ENCODE measurements at places on chromosomes 16 and 17. TPM values are rescaled to one million over a fixed set of nuclear protein-coding genes. Genes with fewer than 3 reads are reported as not detected.

The ZNF594 gene
- total RNA-seq, result 25.9 TPM

The ATP6V0D1 gene
- 97.3 TPM for total RNA-seq

DNA sequence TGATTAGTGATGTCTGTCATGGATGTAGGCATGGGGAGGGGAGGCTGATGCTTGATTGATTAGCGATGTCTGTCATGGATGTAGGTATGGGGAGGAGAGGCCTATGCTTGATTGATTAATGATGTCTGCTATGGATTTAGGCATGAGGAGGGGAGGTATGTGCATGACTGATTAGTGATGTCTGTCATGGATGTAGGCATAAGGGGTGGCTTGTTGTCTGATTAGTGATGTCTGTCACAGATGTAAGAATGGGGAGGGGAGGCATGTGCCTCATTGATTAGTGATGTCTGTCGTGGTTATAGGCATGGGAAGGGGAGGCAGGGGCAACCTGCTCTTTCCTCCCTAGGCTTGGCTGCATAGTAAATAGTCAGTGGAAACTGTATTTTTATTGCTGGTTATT is 409.4 kb downstream of the HAPSTR1 start:
- DNase-seq, result no peak

DNA sequence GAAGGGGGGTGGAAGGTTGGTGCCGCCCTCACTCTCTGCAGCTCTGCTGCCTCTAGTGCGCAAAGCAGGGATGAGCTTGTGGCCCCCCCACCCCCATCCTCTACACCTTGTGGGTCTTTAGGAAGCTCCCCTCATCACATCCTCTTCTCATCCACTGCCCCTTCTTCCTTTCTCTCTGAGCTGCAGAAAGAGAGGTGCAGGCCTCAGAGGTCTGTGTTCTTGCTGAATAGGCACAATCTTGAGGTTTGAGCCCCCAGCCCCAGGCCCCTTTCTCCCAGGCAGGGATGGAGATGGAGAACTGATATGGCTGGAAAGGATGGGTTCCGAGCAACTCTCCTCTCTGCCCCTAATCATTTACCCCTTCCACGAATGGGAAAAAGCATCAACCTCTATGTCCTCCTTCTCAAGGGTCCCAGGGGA is 2.6 kb downstream of the CACNA1G start:
- no peak for DNase-seq

DNA sequence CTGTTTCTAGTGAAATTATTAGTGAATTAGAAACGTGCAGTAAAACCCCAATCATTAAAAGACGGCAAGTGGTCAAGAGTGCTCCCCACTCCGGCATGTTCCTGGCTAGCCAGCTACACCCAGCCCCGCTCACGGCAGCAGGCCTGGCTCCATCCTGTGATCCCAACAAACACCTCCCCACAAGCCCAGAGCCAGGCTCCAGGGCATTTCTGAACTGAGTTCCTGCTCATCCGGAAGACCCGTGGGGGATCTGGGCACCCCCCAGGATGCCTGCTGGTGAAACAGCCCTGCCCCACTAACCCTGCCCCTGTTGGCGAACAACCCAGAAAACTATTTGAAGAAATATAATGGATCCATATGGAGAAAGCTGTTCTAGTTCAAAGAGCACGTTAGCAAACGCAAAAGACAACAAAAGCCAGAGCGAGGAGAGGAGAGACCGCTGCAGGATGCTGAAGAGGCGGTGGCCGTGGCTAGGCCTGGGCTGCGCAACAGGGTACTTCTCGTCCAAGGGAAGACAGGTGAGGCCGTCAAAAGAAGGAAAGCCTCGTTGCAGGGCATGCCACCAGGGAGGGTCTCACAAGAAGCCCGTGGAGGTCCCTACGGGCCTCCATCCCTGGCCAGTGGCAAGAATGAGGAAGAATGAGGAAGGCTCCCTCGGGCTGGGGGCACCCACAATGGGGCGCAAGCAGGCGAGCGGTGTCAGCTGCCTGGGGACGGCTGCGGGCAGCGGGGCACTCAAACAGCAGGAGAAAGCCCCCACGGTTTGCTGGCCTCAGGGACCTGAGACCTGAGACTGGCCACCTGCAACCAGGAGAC is 19.2 kb downstream of the SLC16A3 start:
- DNase-seq, result no peak

- DNase-seq, result no peak
Measured at GRCh38 chr17:80498242-80498919, 22.0 kb upstream of the NPTX1 start.

DNA sequence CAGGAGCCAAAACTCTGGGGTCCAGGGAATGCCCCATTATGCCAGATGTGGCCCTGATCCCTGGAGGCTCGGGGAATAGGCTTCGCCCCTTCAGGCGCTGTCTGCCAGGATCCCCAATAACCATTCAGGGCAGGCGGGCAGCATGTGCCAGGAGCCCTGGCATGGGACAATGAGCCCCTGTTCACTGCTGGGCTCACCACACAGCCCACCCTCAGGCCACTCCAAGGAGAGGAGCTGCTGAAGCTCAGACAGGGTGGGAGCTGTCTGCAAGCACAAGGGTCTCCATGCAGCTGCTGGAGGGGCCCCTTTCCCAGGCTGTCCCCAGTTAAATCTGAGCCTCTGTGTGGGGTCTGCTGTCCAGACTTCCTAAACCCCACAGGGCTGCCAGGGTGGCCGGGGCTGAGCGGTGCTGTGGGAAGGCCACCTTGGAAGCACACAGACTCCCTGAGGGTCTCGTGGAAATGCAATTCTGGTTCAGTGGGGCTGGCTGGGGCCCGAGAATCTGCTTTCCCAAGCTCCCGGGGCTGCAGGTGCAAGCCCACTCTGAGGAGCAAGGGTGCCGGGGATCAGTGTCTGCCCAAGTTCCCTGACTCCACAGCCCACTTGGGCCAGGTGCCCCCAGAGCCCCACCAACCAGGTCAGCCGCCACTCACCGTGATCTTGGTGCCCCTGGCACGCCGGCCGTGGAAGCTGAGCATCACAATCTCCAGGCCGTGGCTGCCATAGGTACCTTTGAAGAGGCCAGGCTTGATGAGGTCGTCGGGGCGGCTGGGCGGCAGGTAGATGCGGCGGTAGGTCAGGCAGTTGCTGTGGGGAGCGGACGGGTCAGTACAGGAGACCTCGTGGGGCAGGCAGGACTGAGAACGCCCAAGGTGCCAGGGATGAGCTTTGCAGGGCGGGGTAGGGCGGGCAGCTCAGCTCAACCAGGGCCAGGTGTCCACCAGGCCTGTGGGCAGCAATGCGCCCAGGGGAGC is 17.7 kb upstream of the C16orf95 start:
- DNase-seq, result peak; percentile 45

- no peak for DNase-seq
Measured at GRCh38 chr17:63224644-63225043, 221.5 kb downstream of the CYB561 start.

The PDILT gene
- not detected for total RNA-seq

- DNase-seq, result peak; percentile 94
Measured at GRCh38 chr16:4253394-4254150, 11.7 kb upstream of the SRL start.

The TBX6 gene
- total RNA-seq, result 0.20 TPM

The GPR179 gene
- 1.3 TPM for total RNA-seq

DNA sequence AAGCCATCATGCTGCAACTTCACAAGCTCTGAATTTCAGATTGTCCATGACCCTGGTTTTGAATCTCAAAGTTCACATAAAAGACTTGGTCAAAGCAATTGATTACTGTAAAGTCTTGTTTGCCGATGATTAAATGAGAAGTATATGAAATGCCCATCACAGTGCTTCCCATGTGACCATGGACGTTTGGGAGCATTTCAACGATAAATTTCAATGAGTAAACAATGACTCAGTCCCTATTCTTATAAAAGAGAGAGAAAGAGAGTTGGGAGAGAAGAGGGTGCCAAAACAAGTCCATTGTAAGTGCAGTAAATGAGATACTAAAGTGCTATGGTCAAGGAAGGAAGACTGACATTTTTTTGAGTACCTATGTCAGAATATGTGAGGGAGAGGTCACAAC is 276.9 kb downstream of the SOX9 start:
- DNase-seq, result no peak

GRCh38 chr16:51881731-51882130 is 665.2 kb downstream of the TOX3 start:
- no peak for DNase-seq

GRCh38 chr17:9360677-9361081 is 214.9 kb downstream of the STX8 start:
- no peak for DNase-seq

GRCh38 chr17:1183171-1183873 is 3.5 kb upstream of the ABR start:
- no peak for DNase-seq

DNA sequence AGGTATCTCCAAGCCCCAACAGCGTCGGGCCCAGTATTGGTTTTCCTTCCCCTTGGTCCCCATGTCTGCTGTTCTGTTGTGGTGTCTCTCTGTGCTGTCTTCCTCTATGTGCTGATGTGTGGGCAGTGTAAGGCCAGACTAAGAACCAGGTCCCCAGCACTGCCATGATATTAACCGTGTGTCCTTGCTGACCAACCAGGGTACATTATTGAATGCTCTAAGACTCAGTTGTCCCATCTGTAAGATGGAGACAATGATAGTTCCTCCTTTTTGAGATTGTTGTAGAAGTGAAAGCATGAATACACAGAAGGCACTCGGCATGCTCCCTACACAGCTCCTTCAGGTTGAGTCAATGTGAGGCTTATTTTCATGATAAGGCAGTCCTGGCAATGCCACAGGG is 20.6 kb downstream of the AOC3 start:
- no peak for DNase-seq

The SPEM3 gene
- total RNA-seq, result not detected

DNA sequence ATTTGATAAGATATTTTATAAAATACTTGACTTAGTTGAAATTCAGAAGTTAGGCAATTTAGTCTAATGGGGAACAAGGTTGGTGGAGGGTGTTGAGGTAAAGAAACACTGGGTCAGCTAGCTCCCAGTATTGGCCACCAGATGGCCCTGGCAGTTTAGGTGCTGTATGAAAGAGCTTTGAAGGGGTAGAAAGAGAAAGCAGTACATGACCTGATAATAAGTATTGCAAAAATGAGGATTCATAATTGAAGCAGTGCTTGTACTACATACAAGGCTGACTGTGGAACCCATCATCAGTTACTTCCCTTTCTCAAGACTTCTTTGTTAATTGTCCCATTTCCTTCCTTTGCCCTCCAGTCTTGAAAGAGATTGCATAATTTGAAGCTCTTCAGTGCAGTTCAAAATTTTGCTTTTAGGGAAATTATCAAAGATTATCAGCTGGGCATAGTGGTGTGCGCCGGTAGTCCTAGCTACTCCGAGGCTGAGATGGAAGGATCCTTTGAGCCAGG is 29.4 kb downstream of the TANC2 start:
- DNase-seq, result no peak

DNA sequence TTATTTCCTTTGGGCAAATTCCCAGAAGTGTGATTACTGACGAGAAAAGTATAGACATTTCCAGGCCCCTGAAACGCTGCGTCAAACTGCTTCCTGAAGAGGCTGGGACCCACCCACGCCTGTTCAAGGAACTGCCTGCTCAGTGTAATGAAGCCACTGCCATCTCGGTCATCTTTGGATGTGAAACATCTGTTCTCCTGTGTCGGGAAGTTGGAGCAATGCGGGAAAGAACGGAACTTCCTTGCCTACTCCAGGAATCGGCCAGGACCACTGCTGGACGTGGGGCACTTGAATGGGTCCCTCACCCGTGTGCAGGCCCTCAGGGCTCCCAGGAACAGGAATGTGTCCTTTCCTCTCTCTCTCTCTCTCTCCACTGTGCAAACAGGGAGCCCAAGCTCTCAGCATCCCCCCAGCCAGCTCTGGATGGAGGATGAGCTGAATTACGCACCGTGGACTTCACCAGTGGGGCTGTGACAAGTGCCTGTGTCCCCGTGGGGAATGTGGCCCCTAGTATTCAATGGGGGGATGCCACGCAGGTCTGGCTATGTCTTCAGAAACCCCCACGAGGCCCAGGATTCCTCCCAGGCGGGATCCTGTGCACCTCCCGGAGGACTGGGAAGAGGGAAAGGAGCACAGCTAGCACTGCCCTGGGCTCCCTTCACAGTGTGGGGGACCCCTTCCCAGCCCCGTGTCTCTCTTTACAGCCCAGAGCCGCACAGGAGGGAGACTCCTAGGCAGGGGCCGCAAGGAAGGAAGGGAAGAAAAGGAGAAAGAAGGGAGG is 18.3 kb upstream of the LITAF start:
- no peak for DNase-seq

DNA sequence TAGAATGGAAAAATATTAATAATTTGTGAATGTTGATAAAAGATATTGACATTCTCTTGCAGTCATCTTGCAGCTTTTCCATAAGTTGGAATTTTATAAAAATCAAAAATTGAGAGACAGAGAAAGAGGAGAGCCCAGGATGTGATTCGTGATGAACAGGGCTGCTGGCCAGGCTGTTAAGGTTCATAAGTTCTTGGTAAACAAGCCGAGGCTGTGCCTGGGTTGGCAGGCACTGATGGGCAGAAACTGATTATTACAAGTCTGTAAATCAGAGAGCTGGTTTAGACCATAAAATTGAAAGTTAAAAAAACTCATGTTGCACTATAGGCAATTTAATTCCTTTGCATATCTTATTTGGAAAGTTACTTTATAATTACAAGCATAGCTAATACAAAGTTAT is 533.7 kb downstream of the HAPSTR1 start:
- DNase-seq, result no peak

- no peak for DNase-seq
Measured at GRCh38 chr16:57371494-57372371, 557 bp upstream of the CX3CL1 start.

The CACNA1H gene
- total RNA-seq, result 8.1 TPM

The ANKRD40CL gene
- total RNA-seq, result not detected

- DNase-seq, result no peak
Measured at GRCh38 chr17:64382061-64382583, 8.5 kb downstream of the PECAM1 start.

DNA sequence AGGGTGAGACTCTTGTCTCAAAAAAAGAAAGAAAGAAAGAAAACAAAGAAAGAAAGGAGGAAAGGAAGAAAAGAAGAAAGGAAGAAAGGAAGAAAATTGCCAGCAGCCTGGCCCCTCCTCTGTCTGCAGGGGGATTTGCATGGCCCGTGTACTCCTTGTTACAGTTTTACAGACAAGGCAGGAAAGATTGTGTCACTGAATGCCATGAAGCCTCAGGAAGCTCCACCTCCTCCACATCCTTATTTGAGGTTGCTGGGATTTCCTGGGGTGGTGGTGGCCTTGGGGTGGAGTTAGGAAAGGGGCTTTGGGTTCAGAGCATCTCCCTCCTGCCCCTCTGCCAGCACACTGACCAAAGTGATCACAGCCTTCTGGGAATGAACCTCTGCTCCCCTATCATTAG is 23.6 kb downstream of the CFAP20 start:
- DNase-seq, result no peak

- no peak for DNase-seq
Measured at GRCh38 chr16:50400967-50401348, 32.2 kb upstream of the BRD7 start.

- DNase-seq, result no peak
Measured at GRCh38 chr16:81445143-81445961, 744 bp downstream of the CMIP start.

All from spinal cord (tissue), 10 donors.